ENCODE measurements at places on chromosomes 11 and 22. TPM values are rescaled to one million over a fixed set of nuclear protein-coding genes. Genes with fewer than 3 reads are reported as not detected.
A peak's percentile ranks its signal among the peaks of the same experiment; 100 is the strongest.

DNA sequence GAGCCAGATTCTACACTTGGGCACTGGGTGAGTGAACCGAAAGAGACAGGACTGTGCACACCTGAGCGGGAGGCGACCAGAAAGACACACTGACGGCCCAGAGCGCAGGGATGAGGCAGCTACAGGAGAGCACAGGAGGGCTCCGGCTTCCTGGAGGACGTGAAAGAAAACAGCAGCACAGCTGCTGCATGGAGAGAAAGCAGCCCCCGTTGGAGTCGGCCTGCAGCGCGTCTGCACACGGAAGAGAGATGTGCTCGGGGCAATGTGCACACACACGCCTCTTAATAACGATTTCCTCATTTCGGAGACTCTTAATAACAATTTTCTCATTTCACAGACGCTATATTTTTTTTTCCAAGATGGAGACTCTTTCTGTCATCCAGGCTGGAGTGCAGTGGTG is 160.4 kb downstream of the CTTN start:
- no peak for DNase-seq
- H3K4me1 ChIP-seq = no peaks in the 10 kb centered on the region
- H3K27ac ChIP-seq = no peak overlapping the region

DNA sequence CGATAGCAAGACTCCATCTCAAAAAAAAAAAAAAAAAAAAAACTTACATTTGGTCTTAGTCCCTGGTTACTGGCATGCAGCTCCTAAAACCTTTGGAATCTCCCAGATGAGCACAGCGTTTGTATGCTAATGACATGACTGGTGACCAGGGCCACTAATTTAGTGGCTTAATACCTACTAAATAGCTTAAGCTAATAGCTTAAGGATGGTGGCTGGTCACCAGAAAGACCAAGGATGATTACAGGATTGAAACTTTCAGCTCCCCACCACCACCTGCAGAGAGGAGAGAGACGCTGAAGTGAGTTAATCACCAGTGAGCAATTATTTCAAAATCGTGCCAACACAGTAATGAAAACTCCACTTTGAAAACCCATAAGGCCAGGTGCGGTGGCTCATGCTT is 37.1 kb downstream of the DENND5A start:
- peaks cover 41% of the 10 kb centered on the region for H3K4me1 ChIP-seq
- no peak overlapping the region for H3K27ac ChIP-seq
- no peak for DNase-seq
- no peaks in the 10 kb centered on the region for H3K27me3 ChIP-seq
- H3K4me3 ChIP-seq = no peak overlapping the region

DNA sequence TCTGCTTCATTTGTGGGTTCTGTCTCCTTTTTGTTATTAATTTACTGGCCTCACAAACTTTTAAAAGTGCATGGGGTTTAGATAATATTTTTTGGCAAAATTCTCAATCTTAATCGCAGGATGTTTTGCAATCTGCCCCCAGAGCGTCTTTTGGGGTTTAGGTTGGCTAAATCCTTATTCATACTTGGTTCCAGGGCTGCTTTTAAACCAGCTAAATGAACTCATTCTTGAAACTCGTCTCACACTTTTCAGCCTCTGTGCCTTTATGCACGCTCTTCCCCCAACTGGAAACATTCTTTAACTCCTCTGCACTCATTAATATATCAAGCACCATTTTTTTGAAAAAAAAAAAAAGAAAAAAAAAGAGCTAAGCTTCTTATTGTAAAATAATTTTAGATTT is 131.7 kb downstream of the KIF18A start:
- H3K36me3 ChIP-seq = no peaks in the 10 kb centered on the region
- H3K4me1 ChIP-seq = no peaks in the 10 kb centered on the region
- no peak for DNase-seq
- H3K4me3 ChIP-seq = no peak overlapping the region
- no peaks in the 10 kb centered on the region for H3K27me3 ChIP-seq
- no peak overlapping the region for H3K27ac ChIP-seq

The SLC1A2 gene
- 0.39 TPM for total RNA-seq

GRCh38 chr11:130599073-130599654 is 150.7 kb downstream of the ADAMTS15 start:
- no peaks in the 10 kb centered on the region for H3K4me1 ChIP-seq
- peak; percentile 81 for DNase-seq
- H3K27ac ChIP-seq = no peak overlapping the region
- H3K27me3 ChIP-seq = no peaks in the 10 kb centered on the region
- H3K4me3 ChIP-seq = no peak overlapping the region
- no peaks in the 10 kb centered on the region for H3K36me3 ChIP-seq

- peaks cover 13% of the 10 kb centered on the region for H3K4me1 ChIP-seq
- DNase-seq = peak; percentile 65
- no peak overlapping the region for H3K27ac ChIP-seq
Measured at GRCh38 chr11:120108154-120108784, 29.6 kb downstream of the TRIM29 start.

The IL17REL gene
- total RNA-seq = not detected

The MMP1 gene
- total RNA-seq = not detected

The SULT4A1 gene
- not detected for total RNA-seq

The SLC43A1 gene
- 47.3 TPM for total RNA-seq

The RNF26 gene
- total RNA-seq = 13.8 TPM

- peaks cover 19% of the 10 kb centered on the region for H3K4me1 ChIP-seq
- peaks cover 63% of the 10 kb centered on the region for H3K27me3 ChIP-seq
- H3K27ac ChIP-seq = peak overlapping the region; percentile 71
- peak overlapping the region; percentile 40 for H3K4me3 ChIP-seq
Measured at GRCh38 chr22:50548040-50548920, 2.6 kb downstream of the KLHDC7B start.

DNA sequence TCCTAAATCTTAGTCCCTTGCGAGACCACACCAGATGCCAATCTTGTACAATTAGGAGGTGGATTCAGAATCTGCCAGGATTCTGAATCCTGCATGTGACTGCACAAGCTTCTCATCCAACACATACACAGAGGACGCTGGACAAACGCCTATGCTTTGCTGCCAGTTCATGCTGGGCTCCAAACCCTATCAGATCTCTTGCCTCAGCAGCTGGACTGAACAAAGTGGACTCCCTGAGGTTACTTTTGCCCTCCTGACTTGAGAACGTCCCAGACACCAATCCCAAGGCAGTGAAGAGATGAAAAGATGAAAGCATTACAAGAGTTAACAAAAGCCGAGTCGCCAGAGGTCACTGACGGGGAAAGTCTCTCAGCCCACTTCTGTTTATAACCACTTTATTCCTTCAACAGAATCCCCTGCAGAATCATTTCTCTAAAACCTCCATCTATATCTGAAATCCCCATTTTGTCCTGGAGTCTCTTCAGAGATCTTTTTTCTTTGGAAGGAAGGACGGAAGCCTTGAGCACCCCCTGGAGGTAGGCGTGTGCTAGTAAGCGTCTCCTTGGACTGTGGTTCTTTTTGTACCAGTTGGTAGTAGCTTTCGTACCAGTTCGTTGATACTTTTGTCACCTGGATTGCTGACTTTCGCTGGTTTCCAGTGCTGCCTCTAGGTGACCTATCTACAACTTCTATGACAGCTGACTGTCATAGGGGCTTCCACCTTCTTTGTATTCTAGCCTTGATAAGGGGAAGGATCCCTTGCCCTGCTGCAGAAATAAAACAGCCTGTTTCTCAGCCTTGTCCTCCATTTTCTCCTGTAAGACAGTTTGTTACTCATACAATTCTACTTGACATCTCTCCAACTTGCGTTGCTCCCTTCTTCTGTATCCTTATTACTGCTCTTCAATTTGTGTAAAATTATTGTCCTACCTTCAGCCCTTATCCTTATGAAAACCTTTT is 26.1 kb upstream of the EED start:
- peaks cover 7% of the 10 kb centered on the region for H3K4me1 ChIP-seq
- peak; percentile 59 for DNase-seq
- peak overlapping the region; percentile 22 for H3K4me3 ChIP-seq
- H3K27ac ChIP-seq = no peak overlapping the region
- no peaks in the 10 kb centered on the region for H3K36me3 ChIP-seq
- no peaks in the 10 kb centered on the region for H3K27me3 ChIP-seq

The TSPAN18 gene
- 7.3 TPM for total RNA-seq

DNA sequence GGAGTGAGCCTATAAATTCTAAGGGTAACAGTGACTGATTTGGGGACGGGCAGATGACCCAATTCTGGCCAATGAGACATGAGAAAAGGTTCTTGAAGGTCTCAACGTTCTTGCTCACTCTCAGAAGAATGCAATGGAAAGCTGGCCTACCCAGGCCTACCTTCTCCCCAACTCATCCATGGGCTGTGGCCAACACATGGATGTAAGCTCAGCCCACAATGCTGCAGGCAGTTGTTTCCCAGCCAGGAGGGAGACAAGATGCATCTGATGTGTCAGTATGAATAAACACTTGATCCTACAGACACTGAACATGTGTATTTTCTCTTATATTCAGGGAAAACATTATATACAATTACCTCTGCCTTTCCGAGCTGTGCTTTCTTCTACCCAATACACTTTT is 24.4 kb downstream of the PI4KA start:
- H3K27ac ChIP-seq = no peak overlapping the region
- no peak for DNase-seq
- H3K4me3 ChIP-seq = no peak overlapping the region
- H3K36me3 ChIP-seq = no peaks in the 10 kb centered on the region

The RTL10 gene
- 11.6 TPM for total RNA-seq
